Esophagus (tissue), 2 donors: ENCODE measurements at places on chromosomes 7 and 10. TPM values are rescaled to one million over a fixed set of nuclear protein-coding genes. Genes with fewer than 3 reads are reported as not detected.

The EBLN1 gene
- not detected for polyA plus RNA-seq

The SPDYE1 gene
- 0.01 TPM for polyA plus RNA-seq

The GTF2I gene
- 33.5 TPM for polyA plus RNA-seq

The CALML3 gene
- polyA plus RNA-seq: 330 TPM

The DGKI gene
- 0.12 TPM for polyA plus RNA-seq

The OPN1SW gene
- not detected for polyA plus RNA-seq

The PAPOLB gene
- not detected for polyA plus RNA-seq

The PIK3AP1 gene
- 0.47 TPM for polyA plus RNA-seq

The AKR1C4 gene
- not detected for polyA plus RNA-seq

The ZCCHC24 gene
- polyA plus RNA-seq: 3.3 TPM

The HOXA4 gene
- polyA plus RNA-seq: 7.6 TPM

The OR2A5 gene
- not detected for polyA plus RNA-seq

The C10orf67 gene
- 0.04 TPM for polyA plus RNA-seq

The GPR26 gene
- not detected for polyA plus RNA-seq

The VGF gene
- polyA plus RNA-seq: not detected

The HOXA6 gene
- 0.69 TPM for polyA plus RNA-seq

The FAM241B gene
- polyA plus RNA-seq: 4.3 TPM

The IL6 gene
- 0.22 TPM for polyA plus RNA-seq

The LARP4B gene
- polyA plus RNA-seq: 22.4 TPM

The RAPGEF5 gene
- 6.7 TPM for polyA plus RNA-seq

The PTPN20 gene
- 2.2 TPM for polyA plus RNA-seq

The OPALIN gene
- not detected for polyA plus RNA-seq

The CPN1 gene
- polyA plus RNA-seq: not detected

The SPDYE2 gene
- polyA plus RNA-seq: 0.05 TPM

The RPEL1 gene
- polyA plus RNA-seq: not detected

The TMEM273 gene
- 3.8 TPM for polyA plus RNA-seq

The CYP3A5 gene
- 51.2 TPM for polyA plus RNA-seq

The MOSPD3 gene
- 15.5 TPM for polyA plus RNA-seq

The TFR2 gene
- 0.41 TPM for polyA plus RNA-seq

The SEMA3E gene
- polyA plus RNA-seq: 0.28 TPM

The SSBP1 gene
- 209 TPM for polyA plus RNA-seq

The OR13A1 gene
- 0.86 TPM for polyA plus RNA-seq

The EPDR1 gene
- polyA plus RNA-seq: 1.0 TPM

The CFAP46 gene
- polyA plus RNA-seq: 0.73 TPM

The ADIRF gene
- polyA plus RNA-seq: 437 TPM

The GFRA1 gene
- 0.73 TPM for polyA plus RNA-seq

The OR2A7 gene
- polyA plus RNA-seq: 1.6 TPM

The TLX1 gene
- polyA plus RNA-seq: not detected

The WDFY4 gene
- 0.79 TPM for polyA plus RNA-seq

The WEE2 gene
- not detected for polyA plus RNA-seq

The KCND2 gene
- not detected for polyA plus RNA-seq

The HOXA2 gene
- 1.8 TPM for polyA plus RNA-seq

The HYAL4 gene
- polyA plus RNA-seq: not detected

The RTKN2 gene
- polyA plus RNA-seq: 7.8 TPM

The CDNF gene
- 0.64 TPM for polyA plus RNA-seq

The GHRHR gene
- not detected for polyA plus RNA-seq

The PDE6C gene
- polyA plus RNA-seq: not detected

The CSTF2T gene
- 4.7 TPM for polyA plus RNA-seq

The CALML5 gene
- 185 TPM for polyA plus RNA-seq

The TAS2R4 gene
- 0.51 TPM for polyA plus RNA-seq

The PIP gene
- polyA plus RNA-seq: not detected

The TMEM130 gene
- polyA plus RNA-seq: not detected

The HOXA10 gene
- 0.09 TPM for polyA plus RNA-seq

The STEAP2 gene
- polyA plus RNA-seq: 2.1 TPM

The ASAH2 gene
- polyA plus RNA-seq: 0.18 TPM

The SSMEM1 gene
- polyA plus RNA-seq: not detected
